Activated CD4-positive, alpha-beta T cell treated with anti-CD3 and anti-CD28 coated beads, Interleukin-2, amount 10 ng/mL, durations not matched to agents 7 days and 5 days (primary cell): ENCODE measurements at places on chromosomes 1 and 21. TPM values are rescaled to one million over a fixed set of nuclear protein-coding genes. Genes with fewer than 3 reads are reported as not detected.

The F3 gene
- total RNA-seq = not detected

The MCOLN2 gene
- total RNA-seq = 15.0 TPM

The TRIM17 gene
- total RNA-seq = 0.99 TPM

The BRDT gene
- not detected for total RNA-seq

The PLEKHA6 gene
- not detected for total RNA-seq

The OR6N1 gene
- total RNA-seq = not detected

The SPRR4 gene
- not detected for total RNA-seq

DNA sequence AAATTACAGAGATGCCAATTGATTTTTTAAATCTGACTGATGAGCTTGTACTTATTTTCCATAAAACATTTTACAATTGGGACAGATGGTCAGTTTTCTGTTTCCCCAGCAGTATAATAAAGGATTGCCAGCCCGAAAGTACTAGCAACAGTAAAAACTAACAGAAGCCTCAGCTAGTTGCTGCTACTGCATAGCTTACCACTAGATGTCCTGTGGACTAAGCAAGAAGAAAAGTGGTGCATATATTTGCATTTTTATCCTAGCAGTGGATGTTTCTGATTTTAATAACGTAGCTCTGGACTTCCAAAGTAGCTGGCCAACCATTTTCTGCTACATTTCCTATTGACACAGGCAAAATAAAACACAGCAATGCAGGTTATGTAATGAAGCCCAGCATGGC, 241.5 kb downstream of the BARHL2 start:
- no peaks in the 10 kb centered on the region for H3K4me1 ChIP-seq
- no peaks in the 10 kb centered on the region for H3K36me3 ChIP-seq
- H3K4me3 ChIP-seq = no peak overlapping the region
- no peak for DNase-seq
- H3K27me3 ChIP-seq = no peaks in the 10 kb centered on the region
- no peak overlapping the region for H3K27ac ChIP-seq

- peaks cover 2% of the 10 kb centered on the region for H3K36me3 ChIP-seq
- H3K27ac ChIP-seq = no peak overlapping the region
- no peak for DNase-seq
- H3K27me3 ChIP-seq = peaks cover 20% of the 10 kb centered on the region
- H3K4me1 ChIP-seq = peaks cover 50% of the 10 kb centered on the region
- no peak overlapping the region for H3K4me3 ChIP-seq
Observed at GRCh38 chr1:186616511-186616910, 63.7 kb downstream of the PTGS2 start.

GRCh38 chr1:54997711-54997986, 1.1 kb upstream of the BSND start:
- H3K4me1 ChIP-seq = peaks cover 28% of the 10 kb centered on the region
- no peaks in the 10 kb centered on the region for H3K36me3 ChIP-seq
- H3K27ac ChIP-seq = peak overlapping the region; percentile 26
- peaks cover 35% of the 10 kb centered on the region for H3K27me3 ChIP-seq
- H3K4me3 ChIP-seq = no peak overlapping the region

GRCh38 chr1:225915538-225915991, 8.5 kb downstream of the PYCR2 start:
- peaks cover 41% of the 10 kb centered on the region for H3K36me3 ChIP-seq
- H3K4me1 ChIP-seq = peaks cover 35% of the 10 kb centered on the region
- no peak overlapping the region for H3K4me3 ChIP-seq
- DNase-seq = no peak
- no peaks in the 10 kb centered on the region for H3K27me3 ChIP-seq

DNA sequence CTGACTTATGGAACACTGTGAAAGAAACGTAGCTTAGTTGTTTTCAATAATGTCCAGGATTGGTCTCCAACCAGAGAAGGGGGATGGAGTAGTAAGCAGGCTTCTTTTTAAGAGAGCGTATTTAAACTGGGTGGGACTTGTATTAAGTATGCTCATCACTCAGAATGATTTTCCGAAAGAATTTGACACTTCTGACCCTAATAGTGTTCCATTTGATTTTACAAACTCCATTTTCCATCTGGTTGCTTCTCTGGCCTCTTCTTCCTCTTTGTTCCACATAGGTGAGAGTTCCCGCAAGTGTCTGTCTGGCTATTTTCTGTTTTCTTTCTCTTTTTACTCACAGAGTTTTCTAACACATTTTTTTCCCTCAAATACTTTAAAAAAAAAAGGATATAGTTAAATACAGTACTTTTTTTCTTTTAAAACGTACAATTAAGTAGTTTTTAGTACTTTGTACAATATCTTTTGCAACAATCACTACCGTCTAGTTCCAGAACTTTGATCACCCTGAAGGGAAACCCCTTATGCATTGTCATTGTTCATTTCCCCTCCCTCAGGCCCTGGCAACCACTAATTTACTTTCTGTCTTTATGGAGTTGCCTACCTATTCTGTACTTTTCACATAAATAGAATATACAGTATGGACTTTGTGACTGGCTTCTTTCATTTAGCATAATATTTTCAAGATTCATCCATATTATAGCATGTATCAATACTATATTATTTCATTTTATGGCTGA, 67.0 kb downstream of the RASAL2 start:
- no peak overlapping the region for H3K4me3 ChIP-seq
- H3K36me3 ChIP-seq = no peaks in the 10 kb centered on the region
- no peak for DNase-seq
- H3K27ac ChIP-seq = no peak overlapping the region
- H3K4me1 ChIP-seq = no peaks in the 10 kb centered on the region

GRCh38 chr1:233261206-233261605, 34.3 kb downstream of the PCNX2 start:
- DNase-seq = no peak
- H3K4me1 ChIP-seq = peaks cover 10% of the 10 kb centered on the region
- no peak overlapping the region for H3K27ac ChIP-seq
- no peak overlapping the region for H3K4me3 ChIP-seq
- no peaks in the 10 kb centered on the region for H3K27me3 ChIP-seq

- no peaks in the 10 kb centered on the region for H3K36me3 ChIP-seq
- H3K4me1 ChIP-seq = no peaks in the 10 kb centered on the region
- DNase-seq = no peak
- no peak overlapping the region for H3K27ac ChIP-seq
Observed at GRCh38 chr21:41616031-41616591, 108.2 kb upstream of the TMPRSS2 start.

GRCh38 chr1:167671727-167672511, 41.9 kb downstream of the RCSD1 start:
- H3K27ac ChIP-seq = no peak overlapping the region
- peaks cover 81% of the 10 kb centered on the region for H3K36me3 ChIP-seq
- DNase-seq = no peak
- peaks cover 59% of the 10 kb centered on the region for H3K4me1 ChIP-seq
- H3K27me3 ChIP-seq = no peaks in the 10 kb centered on the region
- H3K4me3 ChIP-seq = no peak overlapping the region

DNA sequence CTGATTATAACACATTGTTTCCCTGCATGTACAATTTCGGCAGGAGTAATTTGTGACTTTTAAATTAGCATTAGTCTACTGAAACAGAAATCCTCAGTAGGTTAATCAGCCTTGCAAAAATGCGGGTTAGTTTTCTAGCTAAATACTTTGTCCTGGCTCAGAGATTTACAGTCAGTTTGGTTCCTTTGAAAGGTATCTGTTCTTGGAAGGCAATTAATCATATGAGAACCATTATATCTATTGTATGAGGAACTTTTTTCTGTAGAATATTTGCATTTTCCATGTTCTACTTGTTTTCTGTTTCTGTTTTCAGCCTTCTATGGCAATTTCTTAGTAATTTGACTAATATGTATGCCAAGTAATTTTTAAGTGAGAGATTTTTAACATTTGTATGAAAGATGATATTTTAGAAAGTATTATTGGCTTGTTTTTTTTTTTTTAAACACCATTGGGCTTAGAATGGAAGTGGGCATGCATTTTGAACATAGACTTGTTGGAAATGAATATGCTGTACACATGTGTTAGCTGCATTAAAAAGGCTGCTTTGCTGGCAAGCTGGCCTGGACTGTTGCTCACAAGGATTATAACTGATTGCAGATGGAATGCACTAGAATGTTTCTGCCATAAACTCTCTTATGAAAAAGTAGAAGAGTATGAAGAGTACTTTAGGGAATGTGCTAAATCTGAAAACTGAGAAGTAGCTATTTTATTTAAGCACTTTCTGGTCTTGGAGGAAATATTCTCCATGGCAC, 26.2 kb downstream of the KIF1B start:
- H3K4me3 ChIP-seq = no peak overlapping the region
- H3K36me3 ChIP-seq = peaks cover 3% of the 10 kb centered on the region

DNA sequence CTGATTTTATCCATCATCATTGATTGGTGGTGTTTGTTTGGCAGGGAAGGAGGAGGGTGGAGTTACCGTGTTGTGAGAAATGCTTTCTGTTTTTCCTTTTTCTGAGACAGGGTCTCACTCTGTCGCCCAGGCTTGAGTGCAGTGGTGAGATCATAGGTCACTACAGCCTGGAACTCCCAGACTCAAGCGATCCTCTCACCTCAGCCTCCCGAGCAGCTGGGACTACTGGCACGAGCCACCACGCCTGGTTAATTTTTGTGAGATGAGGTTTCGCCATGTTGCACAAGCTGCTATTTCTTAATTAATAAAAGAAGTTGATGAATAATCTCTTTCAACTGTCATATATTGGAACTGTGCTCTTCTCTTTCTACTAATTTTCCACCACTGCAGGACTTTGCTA, 44.3 kb downstream of the HUNK start:
- H3K4me1 ChIP-seq = no peaks in the 10 kb centered on the region
- no peak overlapping the region for H3K4me3 ChIP-seq
- no peaks in the 10 kb centered on the region for H3K36me3 ChIP-seq
- DNase-seq = no peak
- no peaks in the 10 kb centered on the region for H3K27me3 ChIP-seq
- no peak overlapping the region for H3K27ac ChIP-seq

- no peaks in the 10 kb centered on the region for H3K36me3 ChIP-seq
- DNase-seq = no peak
- H3K4me1 ChIP-seq = no peaks in the 10 kb centered on the region
- peaks cover 14% of the 10 kb centered on the region for H3K27me3 ChIP-seq
- H3K27ac ChIP-seq = no peak overlapping the region
Observed at GRCh38 chr1:48830715-48831114, 54.0 kb upstream of the BEND5 start.

- peaks cover 5% of the 10 kb centered on the region for H3K27me3 ChIP-seq
- no peak overlapping the region for H3K4me3 ChIP-seq
- DNase-seq = no peak
- no peaks in the 10 kb centered on the region for H3K4me1 ChIP-seq
- H3K27ac ChIP-seq = no peak overlapping the region
- H3K36me3 ChIP-seq = no peaks in the 10 kb centered on the region
Observed at GRCh38 chr1:37778654-37779053, 13.7 kb upstream of the EPHA10 start.

DNA sequence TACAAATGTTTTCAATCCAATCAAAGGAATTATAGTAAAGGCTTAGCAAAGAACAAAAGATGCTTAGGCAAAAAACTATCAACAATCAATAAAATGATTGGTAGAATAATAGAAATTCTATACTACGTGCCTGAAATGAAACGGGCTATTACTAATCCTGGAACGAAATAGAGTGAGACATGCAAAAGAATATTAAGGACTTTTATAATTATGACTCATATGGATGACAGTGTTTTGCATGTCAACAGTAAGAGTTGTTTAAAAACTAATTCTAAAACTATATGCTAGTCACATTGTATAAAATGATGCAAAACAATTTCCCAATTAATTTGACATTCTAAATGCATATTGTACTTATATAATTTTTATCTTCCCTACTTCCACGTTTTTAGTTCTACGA, 35.6 kb downstream of the LRRIQ3 start:
- no peaks in the 10 kb centered on the region for H3K4me1 ChIP-seq
- DNase-seq = no peak
- no peaks in the 10 kb centered on the region for H3K36me3 ChIP-seq

DNA sequence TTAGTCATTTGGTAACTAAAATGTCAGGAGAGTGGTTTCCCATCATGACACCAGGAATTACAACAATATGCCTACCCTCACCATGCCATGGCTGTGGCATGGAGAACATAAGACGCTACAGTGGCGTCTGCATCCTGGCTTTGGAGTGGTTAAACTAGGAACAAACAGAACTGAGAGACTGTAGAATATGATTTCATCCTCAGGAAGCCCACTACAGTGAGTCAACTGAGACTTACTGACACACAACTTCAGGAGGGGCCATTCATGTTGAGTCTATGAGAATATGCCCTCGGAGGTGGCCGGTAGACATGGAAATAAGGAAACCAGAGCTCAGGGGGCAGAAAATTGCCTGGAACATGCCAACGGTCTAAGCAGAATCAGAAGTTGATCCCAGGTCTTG, 5.9 kb upstream of the BACE2 start:
- H3K4me3 ChIP-seq = no peak overlapping the region
- no peaks in the 10 kb centered on the region for H3K36me3 ChIP-seq
- no peak for DNase-seq
- peaks cover 2% of the 10 kb centered on the region for H3K4me1 ChIP-seq
- no peak overlapping the region for H3K27ac ChIP-seq

DNA sequence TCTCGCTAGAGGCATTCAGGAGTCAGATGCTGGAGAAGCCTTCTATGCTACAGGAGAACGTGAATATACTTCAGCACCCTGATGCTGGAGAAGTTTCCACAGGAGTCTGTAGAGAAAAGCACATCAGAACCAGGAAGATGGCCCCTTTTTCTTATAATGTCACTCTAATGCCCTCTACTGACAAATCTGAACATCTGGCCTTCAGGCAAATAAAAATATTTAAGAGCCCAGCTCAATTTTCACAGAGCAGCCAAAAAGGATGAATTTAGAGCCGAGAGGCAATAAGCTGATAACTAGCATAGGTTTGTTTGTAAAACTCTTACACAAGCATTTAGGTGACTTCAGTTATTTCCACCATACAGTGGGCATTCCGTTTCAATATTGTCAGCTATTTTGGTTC, 3.8 kb upstream of the RRP15 start:
- no peak overlapping the region for H3K27ac ChIP-seq
- H3K36me3 ChIP-seq = no peaks in the 10 kb centered on the region
- H3K4me1 ChIP-seq = peaks cover 17% of the 10 kb centered on the region
- H3K27me3 ChIP-seq = peaks cover 9% of the 10 kb centered on the region

DNA sequence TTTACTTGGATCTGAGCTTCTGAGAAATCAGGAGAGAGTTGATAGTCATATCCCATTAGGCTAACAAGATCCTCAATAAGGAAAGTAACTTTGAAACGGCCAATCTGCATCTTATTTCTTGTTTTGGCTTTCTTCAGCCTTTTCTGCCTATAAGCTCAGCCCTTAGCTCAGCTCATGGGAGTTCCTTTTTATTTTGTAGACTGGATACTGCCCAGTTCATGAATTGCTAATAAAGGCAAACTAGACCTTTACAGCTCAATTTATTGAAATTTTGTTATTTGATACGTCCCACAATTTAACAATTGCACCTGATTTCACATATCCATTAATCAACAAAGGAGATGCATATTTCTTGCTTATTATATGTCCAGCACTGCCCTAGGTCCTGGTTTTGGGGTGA, 22.7 kb downstream of the NENF start:
- H3K27ac ChIP-seq = no peak overlapping the region
- peaks cover 10% of the 10 kb centered on the region for H3K4me1 ChIP-seq
- H3K27me3 ChIP-seq = no peaks in the 10 kb centered on the region
- no peak overlapping the region for H3K4me3 ChIP-seq
